ENCODE measurements at places on chromosomes 4 and X. TPM values are rescaled to one million over a fixed set of nuclear protein-coding genes. Genes with fewer than 3 reads are reported as not detected.

Gene TRIM60
- total RNA-seq: not detected

Gene SULT1B1
- not detected for total RNA-seq

Gene HNRNPD
- 29.1 TPM for total RNA-seq

Gene OTUD6A
- total RNA-seq: not detected

Gene SSX2B
- total RNA-seq: not detected

Gene HTRA3
- 56.8 TPM for total RNA-seq

Gene RAB39B
- under 0.01 TPM for total RNA-seq

Gene FAM241A
- total RNA-seq: 0.39 TPM

Gene AR
- total RNA-seq: not detected

Gene HSFX1
- 0.43 TPM for total RNA-seq

Gene C4orf36
- total RNA-seq: not detected

Gene KLB
- total RNA-seq: 0.39 TPM

Gene FAM47A
- not detected for total RNA-seq

Gene RNF128
- under 0.01 TPM for total RNA-seq

Gene ANXA10
- total RNA-seq: not detected

Data from placental epithelial cell (primary cell).